Daoy (cell line): ENCODE measurements at places on chromosomes 12 and 14. TPM values are rescaled to one million over a fixed set of nuclear protein-coding genes. Genes with fewer than 3 reads are reported as not detected.

DNA sequence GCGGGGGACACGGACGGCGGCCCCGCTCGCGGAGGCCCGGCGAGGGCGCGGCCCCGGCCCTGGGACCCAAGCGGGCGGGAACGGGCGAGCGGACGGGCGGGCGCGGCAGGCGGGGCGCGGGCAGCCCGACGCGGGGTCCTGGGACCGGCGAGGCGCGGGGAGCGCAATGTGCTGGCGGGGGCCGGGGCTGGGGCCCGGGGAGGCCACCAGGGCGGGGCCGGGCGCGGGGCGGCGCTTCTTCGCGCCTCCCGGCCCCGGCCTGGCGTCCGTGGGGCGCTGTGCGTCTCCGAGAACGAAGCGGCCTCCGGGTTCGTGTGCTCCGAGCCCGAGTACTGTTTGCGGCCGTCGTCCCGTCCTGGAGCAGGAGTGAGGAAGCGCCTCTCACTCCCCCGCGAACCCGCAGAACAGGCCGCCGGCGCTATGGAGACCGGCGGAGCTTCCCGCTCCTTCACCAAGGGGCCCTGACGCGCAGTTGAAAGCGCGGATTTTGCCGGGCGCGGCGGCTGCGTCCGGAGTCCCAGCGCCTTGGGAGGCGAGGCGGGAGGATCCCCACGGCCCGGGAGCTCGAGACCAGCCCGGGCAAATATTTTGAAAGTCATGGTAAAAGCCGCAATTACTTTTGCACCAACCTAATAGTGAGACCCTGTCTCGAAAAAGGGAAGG, 420 bp upstream of the ANKLE2 start:
- DNase-seq, result peak; percentile 93

DNA sequence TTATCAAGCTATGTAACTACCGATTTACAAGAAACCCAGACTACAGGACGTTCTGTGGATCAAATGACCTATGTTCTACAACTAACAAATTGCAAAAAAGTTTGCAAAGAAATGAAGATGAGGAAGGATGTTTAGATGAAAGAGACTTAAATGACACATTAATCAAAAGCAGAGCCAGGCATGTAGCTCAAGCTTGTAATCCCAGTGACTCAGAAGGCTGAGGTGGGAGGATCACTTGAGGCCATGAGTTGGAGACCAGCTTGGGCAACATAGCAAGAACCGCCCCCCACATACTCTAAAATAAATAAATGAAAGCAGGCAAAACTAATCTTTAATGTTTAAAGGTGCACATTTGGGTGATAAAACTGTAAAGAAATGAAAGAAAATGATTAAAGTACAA, 331.9 kb downstream of the BTG1 start:
- peak; percentile 16 for DNase-seq

- no peak for DNase-seq
Measured at GRCh38 chr12:20210621-20211215, 157.6 kb upstream of the PDE3A start.

The TMEM253 gene
- total RNA-seq, result not detected in 2 replicates

The SIX4 gene
- total RNA-seq, result 13.9 and 20.6 TPM in 2 replicates

DNA sequence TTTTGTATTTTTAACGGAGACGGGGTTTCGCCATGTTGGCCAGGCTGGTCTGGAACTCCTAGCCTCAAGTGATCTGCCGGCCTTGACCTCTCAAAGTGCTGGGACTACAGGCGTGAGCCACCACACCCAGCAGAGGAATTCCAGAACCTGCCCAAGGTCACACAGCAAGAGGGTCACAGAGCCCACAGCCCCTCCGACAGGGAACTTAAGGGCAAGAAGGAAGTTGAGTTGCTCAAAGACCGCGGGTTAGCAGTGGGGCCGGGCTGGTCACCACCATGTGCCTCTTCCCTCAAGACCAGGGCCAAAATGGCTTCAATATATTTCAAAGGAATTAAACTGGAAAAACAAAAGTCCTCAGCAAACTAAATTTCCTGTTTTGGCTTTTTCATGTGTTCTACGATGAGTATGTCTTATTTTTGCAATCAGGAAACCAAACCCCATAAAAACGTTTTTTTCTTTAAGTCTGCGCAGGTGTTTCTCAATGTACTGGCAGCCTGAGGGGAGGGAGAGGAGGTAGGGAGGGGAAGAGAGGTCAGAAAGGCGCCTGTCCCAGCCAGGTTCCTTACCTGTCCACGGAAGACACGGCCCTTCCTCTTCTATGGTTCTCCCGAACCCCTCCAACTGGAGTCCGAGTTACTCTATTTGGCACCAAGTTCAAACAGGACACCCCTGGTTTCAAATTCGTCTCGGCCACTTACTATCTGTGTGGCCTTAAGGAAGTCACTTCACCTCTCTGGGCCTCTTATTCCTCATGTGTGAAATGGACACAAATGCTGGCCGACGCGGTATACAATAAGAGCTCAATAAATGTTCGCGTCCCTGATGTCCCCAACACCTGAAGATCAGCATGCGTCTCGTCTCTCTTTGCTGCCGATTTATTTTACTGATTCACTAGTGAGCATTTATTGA, 778 bp downstream of the SLC8B1 start:
- no peak for DNase-seq

- DNase-seq, result no peak
Measured at GRCh38 chr12:49643961-49644619, 20.7 kb downstream of the PRPF40B start.

DNA sequence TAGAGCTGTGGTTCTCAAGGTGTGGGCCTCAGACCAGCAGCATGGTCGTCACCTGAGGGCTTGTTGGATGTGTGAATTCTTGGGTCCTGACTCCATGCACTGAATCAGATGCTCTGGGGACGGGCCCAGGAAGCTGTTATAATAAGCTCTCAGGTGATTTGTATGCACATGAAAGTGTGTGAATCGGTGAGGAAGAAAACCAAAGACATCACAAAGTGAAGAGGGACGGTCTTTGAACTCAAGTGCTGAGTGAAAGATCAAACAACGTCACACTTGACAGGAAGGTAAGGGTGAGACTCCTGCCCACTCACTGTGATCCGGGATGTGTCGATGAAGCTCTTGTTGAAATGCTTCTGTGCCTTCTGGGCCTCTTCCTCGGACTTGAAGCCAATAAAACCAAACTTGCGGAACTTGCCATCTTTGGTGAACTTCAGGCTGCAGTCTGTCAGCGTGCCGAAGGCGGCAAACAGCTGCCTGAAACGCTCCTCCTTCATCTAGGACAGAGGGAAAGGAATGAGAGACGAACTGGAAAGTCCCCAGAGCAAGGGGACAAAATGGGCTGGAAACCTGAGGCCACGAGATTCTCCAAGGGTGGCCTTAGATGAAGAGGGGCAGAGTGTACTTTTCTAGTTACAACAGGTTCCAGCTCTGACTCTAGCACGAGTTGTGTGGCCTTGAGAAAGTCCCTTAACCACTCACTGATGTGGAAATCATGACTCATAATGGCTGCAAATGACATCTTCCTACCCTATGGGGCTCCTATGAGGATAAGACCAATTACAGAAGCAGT, 4.0 kb downstream of the RBM19 start:
- DNase-seq, result peak; percentile 50

The FOXG1 gene
- 1.8 and 4.5 TPM in 2 replicates for total RNA-seq

DNA sequence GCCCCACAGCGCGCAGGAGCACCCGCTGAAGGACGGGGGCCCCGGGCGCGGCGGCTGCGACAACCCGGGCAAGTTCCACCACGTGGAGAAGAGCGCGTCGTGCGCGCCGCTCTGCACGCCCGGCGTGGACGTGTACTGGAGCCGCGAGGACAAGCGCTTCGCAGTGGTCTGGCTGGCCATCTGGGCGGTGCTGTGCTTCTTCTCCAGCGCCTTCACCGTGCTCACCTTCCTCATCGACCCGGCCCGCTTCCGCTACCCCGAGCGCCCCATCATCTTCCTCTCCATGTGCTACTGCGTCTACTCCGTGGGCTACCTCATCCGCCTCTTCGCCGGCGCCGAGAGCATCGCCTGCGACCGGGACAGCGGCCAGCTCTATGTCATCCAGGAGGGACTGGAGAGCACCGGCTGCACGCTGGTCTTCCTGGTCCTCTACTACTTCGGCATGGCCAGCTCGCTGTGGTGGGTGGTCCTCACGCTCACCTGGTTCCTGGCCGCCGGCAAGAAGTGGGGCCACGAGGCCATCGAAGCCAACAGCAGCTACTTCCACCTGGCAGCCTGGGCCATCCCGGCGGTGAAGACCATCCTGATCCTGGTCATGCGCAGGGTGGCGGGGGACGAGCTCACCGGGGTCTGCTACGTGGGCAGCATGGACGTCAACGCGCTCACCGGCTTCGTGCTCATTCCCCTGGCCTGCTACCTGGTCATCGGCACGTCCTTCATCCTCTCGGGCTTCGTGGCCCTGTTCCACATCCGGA, 1.4 kb downstream of the FZD10 start:
- DNase-seq, result no peak

The KCNA5 gene
- not detected in 2 replicates for total RNA-seq

DNA sequence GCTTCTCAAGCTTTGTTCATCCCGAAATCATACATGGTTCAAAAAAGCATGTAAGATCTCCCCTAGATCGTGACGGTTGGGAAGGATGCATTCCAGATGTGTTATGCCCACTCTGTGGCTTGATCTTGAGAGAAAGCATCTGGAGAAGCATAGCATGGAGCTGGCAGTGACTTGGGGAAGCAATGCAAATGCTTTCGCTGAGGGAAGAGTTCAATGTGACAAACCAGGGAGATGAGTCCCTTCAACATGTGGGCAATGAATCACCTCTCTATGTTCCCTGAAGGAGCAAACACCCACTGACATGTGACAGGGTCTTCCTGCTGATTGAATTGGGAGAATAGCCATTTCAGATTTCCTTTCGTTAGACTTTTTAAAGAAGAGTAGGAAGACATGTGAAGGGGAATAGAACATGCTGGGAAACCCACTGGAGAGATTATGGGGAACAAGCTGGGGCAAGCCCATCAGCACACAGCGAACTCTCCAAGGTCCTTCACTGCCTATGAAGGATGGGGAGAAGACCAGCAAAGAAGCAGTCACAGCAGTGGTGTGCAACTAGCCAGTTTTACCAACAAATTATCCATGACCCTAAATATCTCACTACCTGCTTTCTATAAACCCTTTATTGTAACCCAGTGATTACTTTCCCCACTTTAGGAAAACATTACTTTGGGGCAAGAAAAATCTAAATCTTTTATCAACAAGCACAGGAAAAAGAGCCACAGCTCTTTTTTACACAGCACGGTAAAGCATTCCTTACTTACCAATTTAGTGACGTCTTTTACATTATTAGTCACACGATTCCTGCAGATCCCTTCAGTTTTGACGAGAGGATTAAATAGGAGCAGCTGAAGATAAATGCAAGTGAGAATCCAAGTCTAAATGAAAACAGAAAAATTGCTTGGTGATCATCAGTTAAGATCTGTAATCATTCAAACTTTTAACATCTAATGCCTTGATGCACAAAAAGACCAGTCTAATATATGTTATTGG, 35.0 kb downstream of the KITLG start:
- no peak for DNase-seq

The OVCH1 gene
- not detected in 2 replicates for total RNA-seq

GRCh38 chr12:60120199-60120598, 524.4 kb downstream of the SLC16A7 start:
- no peak for DNase-seq

DNA sequence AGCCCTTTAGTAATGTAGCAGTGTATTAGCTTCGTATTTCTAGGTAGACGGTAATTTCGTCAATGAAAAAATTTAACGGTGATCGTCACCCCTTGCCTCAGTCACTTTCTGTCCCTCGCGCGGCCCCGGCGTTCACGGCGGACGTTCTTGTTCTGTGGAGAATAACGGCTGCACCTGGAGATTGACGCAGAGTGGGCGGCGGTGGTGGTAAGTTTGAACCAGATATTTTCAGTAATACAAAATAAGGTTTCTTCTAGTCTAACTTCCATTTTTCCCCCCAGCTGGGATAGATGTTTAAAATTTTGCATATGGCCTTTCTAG, 341 bp downstream of the ZNF10 start:
- no peak for DNase-seq

DNA sequence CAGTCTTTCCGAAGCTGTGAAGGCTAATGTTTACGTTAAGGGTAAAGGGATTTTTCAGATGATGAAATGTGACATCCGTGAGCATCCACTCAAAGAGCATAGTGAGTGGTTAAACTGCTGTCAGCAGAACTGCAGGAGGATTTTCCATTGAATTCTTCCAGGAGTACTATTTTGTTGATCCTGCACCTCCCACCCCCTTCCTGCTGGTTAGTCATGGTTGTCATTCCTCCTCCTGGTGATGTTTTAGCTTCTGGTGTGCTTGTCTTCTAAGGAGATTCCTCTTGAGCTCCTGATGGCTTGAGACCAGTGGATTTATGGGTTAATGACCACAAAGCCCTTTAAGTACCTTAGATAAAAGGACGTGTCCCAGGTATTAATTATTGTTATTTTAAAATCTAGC, 2.4 kb upstream of the GPRC5D start:
- DNase-seq, result peak; percentile 7

The SP7 gene
- total RNA-seq, result not detected in 2 replicates

DNA sequence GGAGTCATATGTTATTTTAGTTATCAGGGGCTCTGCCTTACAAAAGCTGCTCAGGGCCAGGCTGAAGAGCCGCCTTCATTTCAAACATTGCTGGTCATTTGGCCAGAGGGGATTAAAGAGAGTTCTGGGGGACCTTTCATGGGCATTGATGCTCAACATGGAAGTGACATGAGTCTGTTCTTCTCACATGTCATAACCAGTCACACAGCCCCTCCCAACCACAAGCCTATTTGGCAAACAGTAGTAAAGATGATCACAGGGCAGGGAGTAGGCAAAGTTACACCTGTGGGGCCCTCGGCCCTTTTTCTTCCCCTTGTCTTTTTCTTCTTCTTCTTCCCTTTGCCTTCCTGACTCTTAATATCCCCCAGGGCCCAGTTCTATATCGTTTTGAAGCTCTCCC, 33.3 kb downstream of the CFAP54 start:
- DNase-seq, result no peak

DNA sequence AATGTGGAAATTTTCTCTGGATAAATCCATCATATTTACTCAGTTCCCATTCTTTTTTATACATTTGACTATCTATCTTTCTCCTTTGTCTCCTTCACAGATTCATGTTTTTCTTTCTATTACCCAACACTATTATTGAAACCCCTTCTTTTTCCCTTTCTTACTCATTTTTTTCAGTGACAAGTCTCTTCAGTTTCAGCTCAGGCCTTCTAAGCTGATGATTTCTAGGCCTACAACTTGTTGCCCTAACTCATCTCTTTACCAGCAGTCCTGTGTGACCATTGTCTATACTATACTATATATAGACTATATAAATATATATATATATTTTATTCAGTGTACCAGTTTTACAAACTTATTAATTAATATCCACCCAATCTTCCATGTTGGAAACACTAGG, 31.8 kb downstream of the SLC16A7 start:
- DNase-seq, result no peak

The INTS13 gene
- 76.3 and 131 TPM in 2 replicates for total RNA-seq

GRCh38 chr14:24366721-24367513, 1.1 kb upstream of the NFATC4 start:
- peak; percentile 97 for DNase-seq
